Activated naive CD8-positive, alpha-beta T cell treated with anti-CD3 and anti-CD28 coated beads, Interleukin-2, amount 10 ng/mL, durations not matched to agents 7 days and 5 days (primary cell): ENCODE measurements at places on chromosomes 11 and 22.

GRCh38 chr22:49330421-49331222, 497.1 kb downstream of the BRD1 start:
- DNase-seq: no peak

DNA sequence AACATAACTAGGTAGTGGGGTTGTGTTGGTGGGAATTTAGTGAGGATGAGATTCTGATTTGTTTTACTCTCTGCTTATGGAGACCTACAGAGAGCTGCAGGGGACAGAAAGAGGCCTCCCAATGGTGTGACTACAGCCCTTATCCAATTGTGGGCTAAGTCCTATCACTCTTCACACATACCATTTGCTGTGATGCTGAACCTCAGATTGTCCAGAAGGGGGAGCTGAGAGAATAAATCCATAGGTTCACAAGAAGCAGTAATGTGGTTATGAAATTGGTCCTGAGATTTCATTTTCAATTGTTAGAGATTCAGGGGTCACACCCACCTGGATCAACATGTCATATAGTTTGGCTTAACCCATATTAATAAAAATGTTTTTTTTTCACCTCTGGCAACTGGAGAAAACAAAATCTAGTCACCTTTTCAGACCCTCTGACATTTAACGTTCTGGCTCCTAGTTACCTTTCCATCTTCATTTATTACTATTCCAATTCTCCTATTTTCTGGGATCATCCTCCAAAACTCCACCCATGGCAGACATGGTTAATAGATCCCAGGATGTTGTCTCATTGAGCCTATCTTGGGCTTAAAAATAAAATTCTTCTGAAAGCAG, 53.3 kb upstream of the PTPN5 start:
- DNase-seq: no peak

DNA sequence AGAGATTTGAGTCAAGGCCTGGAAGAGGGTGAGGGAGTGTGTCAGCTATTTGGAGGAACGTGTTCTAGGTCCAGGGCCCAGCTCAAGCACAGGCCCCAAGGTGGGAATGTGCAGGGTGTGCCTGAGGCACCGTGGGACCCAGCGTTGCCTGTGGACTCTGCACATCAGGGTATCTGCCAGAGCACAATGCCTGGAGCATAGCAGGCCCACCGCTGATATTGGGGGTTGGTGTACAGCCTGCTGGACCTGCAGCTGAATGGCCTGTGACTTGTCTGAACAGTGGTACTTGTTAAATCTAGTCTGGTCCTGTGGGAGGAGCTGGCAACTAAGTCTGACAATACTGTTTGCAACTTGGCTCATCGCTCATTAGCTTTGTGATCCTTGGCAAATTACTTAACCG, 131.7 kb downstream of the GRIK4 start:
- no peak for DNase-seq

DNA sequence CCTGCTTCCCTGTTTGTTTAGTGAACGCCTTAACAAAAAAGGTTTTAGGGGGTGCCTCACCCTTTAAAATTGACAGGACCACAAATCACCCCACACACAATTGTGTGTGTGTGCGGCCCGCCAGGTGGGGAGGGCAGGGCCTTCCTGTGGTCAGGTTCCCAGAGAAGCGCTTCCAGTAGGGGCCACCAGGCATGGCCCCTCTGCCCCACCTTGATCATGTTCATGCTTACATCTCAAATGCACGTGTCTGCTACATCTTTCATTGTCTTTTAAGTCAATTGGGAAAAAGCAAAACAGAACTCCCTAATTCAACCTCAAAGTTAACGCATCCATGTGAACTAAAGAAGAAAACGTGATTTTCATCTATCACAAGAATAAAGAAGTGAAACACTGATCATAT, 1335.3 kb downstream of the TBC1D22A start:
- DNase-seq: no peak

GRCh38 chr22:19052941-19053541, 69.2 kb downstream of the DGCR2 start:
- peak; percentile 5 for DNase-seq

GRCh38 chr11:83115551-83115950, 41.4 kb upstream of the PCF11 start:
- DNase-seq: no peak

DNA sequence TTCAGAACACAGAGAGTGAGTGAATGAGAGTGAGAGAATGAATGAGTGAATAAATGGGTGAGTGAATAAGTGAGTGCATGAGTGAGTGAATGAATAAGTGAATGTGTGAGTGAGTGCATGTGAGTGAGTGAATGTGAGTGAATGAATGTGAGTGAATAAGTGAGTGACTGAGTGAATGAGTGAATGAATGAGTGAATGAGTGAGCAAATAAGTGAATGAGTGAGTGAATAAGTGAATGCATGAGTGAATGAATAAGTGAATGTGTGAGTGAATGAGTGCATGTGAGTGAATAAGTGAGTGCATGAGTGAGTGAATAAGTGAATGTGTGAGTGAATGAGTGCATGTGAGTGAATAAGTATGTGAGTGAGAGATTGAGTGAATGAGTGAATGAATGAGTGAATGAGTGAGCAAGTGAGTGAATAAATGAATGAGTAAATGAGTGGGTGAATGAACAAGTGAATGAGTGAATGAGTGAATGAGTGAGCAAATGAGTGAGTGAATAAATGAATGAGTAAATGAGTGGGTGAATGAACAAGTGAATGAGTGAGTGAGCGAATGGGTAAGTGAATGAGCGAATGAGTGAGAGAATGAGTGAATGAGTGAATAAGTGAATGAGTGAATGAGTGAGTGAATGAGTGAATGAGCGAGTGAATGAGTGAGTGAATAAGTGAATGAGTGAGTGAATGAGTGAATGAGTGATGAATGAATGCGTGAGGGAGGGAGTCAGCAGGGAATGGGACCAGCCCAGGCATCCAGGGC, 21.3 kb upstream of the MUC5B start:
- no peak for DNase-seq

DNA sequence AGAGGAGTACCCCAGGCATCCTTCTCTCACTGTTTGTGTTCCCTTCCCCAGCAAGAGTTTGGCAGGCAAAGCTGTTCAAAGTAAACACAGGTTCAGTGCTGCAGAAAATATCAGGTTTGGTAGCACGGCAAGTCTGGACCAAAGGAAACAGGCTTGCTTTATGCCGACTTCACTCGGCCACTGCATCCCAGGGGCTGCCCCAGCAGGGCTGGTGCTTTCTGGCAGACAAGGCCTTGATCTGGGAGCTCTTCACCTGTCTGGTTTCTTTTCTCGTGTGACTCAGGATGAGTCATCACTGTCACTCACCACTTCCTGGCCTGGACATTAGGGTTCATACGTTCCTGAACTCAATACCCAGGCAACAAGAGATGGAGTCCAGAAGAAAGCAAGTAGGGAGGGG, 52.6 kb upstream of the NAV2 start:
- DNase-seq: no peak

GRCh38 chr11:86244063-86244521, 461 bp upstream of the EED start:
- peak; percentile 84 for DNase-seq

GRCh38 chr11:119014209-119014924, 3.8 kb downstream of the RPS25 start:
- no peak for DNase-seq

DNA sequence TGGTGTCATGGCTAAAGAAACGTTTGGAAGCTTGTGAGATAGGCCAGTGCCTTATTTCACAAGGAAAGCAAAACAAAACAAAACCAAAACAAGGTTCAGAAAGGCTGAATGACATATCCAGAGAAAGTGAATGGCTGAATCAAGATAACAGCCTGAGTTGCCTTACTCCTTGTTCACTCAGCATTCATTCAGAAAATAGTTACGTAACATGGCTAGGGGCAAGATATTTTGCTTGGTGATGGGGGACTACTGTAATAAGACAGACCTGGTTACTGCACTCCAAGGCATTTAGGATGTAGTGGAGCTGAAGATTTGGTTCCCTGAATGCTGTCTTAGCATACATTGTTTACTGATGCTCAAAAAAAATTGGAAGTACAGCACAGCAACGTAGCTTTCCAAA, 47.7 kb downstream of the C11orf91 start:
- no peak for DNase-seq

- DNase-seq: no peak
Observed at GRCh38 chr22:38753948-38754750, 1.6 kb downstream of the SUN2 start.

DNA sequence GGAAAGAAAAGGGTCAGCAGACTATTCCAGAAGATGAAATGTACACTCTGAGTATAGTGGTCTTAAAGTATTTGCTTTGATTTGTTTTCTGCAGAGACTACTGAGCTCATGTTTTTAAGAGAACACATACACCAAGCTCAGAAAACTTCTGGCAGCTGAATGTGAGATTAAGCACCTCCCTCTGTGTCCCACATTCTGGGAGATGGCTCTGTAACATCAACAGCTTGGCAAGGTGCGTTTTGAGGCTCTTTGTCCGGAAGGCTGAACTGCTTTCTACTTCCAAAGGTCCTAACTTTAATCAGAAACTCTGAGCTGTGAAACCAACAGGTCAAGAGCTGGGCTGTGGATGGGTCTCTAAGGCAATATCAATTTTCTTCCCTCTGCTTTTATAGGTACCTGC, 36.4 kb upstream of the GLYAT start:
- DNase-seq: no peak

GRCh38 chr11:124920870-124921609, 2.0 kb downstream of the HEPN1 start:
- peak; percentile 85 for DNase-seq

DNA sequence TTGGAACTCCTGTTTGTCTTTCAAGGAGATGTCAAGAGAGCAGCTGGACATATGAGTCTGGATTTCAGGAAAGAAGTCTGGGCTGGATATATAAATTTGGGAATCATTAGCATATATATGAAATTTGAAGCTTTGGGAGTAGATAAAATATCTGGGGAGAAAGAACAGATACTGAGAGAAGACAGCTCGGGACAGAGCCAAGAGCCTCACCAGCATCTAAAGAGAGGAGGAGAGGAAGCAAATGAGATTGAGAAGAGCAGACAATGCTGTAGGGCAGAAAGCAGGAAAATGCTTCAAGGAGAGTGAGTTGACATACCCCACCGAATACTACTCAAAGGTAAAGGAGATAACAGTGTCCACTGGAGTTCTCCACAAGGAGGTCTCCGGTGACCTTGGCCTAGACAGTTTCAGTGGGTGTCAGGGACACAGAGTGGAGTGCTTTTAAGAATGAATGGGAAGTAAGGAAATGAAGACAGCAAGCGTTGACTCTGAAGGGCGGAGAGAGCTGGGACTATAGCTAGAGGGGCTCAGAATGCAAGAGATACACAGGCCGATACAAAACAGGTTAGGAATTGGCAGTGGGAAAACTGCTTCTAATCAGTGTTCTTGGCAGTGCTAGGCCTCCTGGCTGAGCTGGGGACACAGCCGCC, 862 bp downstream of the APBB1 start:
- DNase-seq: no peak

DNA sequence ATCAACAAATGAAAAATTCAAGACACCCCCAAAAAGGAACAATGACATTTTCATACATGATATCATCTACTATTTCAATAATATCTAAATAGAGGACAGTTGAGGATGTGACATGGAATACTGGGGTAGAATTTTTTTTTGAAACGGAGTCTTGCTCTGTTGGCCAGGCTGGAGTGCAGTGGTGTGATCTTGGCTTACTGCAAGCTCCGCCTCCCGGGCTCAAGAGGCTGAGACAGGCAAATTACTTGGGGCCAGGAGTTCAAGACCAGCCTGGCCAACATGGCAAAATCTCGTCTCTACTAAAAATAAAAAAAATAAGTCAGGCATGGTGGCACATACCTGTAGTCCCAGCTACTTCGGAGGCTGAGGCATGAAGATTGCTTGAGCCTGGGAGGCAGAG, 41.4 kb downstream of the LRRC74B start:
- no peak for DNase-seq
